ENCODE measurements at places on chromosomes 1 and 21.

GRCh38 chr1:186143481-186143880 lies 231.6 kb downstream of the TPR start:
- no peak for DNase-seq

- DNase-seq: no peak
Measured at GRCh38 chr1:11746795-11747487, 11.0 kb downstream of the AGTRAP start.

- DNase-seq: no peak
Measured at GRCh38 chr1:98035602-98036002, 114.8 kb upstream of the DPYD start.

DNA sequence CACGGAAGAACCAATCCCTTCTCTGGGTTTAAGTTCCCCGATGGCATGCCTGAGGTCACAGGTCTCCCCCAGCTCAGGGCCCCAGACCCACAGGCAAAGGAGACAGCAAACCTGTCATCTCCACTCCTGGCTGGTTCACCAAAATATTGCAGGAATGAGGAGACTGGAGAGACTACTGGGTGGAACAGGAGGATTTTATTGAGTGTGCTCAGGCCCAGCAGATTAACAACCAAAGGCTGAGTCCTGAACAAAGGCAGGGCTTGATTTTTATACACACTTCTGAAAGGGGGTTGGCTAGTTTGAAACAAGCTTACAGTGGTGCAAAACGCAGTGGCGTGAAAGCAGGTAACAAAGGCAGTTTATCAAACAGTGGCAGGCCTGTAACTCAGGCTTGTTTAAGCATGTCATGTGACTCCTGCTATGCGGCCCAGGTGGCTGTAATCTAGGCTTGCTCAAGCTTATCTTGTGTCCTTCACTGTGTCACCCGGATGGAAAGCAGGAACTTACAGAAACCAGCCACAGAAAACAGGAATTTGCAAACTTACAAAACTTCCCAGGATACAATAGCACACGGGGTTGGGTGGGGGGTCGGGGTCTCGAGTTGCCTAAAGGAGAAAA lies 27.4 kb upstream of the KCNJ15 start:
- DNase-seq: no peak

DNA sequence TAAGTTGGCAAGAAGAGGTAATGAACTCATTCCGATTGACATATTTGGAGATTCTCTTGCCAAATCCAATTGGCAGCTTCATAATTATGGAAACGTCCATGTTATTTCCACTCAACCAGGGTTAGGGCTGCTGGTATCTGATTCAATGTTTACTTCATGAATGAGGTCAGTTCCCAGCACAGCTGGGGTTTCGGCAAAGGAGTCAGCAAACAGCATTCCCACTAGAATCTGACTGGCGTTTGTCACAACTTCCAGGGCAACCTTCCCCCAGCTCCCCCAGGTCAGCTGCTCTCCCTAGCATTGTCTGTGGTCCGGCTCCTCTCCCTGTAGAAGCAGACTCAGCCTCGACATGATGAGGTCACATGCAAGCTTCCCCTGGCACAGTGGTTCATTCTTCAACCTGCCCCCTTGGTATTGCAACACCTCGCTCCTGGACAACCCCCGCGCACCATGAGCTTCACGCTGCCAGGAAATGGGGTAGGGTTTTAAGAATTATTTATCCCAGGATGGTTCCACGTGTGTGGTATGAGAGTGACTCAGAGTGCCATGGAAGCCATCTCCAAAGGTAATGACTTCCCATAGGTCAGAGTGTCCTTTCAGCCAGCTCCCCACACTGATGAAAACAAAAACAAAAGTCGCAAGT lies 100.7 kb upstream of the SLC25A33 start:
- DNase-seq: no peak

GRCh38 chr21:33196941-33197374 lies 32.8 kb upstream of the IFNAR2 start:
- DNase-seq: no peak

DNA sequence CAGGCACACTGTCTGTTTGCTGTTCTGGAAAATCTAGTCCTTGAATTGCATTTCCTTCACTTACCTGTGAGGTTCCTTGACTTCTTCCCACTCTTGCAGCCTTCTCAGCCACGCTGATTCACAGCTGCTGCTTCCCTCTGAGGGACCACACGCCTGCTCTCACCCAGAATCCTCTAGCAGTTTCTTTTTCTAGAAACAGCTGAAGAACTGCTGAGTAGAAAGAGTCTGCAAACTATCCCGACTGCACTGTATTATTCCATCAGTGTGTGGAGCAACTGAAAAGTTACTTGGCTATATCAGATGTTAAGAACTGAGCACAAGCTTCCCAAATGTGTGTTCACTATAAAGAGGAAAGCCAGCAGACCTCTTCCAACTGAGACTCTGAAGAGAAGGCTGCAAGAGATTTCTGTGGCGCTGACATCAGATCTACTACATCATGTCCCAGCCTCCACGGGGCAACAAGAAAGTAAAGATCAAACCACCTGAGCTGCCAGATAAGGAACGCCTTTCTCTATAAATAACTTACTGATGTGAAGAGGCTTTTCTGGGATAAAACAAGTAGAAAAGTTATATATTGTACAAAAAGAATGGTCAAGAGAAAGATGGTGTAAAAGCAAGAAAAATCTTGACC lies 226.6 kb downstream of the RERE start:
- DNase-seq: no peak

DNA sequence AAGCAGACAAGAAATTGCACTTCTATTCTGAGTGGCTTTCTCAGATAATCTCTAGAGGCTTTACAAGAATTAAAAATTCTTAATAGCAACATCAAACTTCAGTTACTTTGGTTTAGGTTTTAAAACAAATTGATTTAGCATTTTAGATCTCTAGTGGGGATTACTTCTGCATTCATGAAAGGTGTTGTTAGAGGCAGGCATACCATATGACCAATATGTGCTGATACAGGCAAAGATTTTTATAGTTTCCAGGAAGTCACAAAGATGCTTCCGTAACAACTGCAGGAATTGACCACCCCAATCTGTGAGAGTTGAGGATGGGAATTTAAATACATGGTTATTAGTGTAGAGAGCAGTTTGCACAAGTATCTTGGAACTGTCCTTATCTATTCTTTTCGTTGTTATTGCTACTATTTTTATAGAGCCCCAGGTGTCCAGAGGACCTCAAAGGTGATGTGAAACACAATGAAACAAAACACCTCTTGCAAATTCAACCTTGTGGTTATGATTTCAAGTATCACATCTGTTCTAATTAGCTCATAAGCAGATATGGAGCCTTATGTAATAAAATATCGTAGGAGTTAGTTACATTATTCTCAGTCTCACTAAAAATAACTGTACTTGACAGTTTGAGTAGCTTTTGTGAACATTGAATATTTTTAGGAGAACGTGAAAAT lies 512.7 kb upstream of the ADGRL4 start:
- no peak for DNase-seq

DNA sequence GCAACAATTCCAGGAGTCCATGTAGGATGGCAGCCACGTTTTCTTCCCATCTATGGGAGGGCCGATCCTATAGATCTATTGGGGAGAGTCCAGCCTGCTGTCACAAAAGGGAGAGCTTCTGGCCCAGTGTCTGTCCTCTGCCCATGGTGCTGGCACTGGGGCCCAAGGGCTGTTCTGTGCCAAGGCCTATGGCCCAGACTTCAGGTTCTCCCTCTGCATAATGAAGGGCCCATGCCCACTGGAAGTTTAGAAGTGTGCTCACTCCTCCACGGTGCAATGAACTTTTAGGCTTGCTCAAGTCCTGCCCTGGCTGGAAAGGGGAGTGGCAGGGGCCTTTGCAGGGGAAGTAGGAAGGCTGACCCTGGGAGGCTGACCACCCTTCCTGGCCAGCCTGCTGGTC lies 44.1 kb upstream of the ATP2B4 start:
- no peak for DNase-seq

GRCh38 chr1:225926551-225927113 lies 2.6 kb upstream of the PYCR2 start:
- no peak for DNase-seq

DNA sequence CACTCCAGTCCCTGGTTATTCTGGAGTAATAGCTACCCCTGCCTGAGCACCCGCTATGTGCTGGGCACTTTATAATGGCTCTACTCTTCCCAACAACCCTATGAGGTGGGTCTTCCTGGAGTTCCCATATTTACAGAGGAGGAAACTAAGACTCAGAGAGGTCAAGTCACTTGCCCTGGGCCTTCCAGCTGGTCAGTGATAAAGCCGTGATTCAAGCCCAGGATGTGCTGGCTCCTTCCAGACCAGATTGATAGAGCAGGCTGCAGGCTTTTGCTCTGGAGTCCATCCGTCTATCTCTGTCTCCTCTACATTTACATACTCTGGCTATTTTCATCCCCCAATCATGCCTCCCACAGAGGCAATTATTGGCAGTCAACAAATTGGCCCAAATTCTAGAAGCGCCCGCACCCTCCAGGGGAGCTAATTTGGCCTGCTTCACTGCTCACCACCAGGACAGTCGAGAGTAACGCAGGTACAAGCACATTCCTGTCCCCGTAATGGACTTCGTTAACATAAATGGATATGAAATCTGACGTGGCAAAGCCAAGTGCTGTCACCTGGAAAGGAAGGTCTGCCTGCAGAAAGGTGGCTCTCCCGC lies 39.8 kb upstream of the SELENON start:
- DNase-seq: no peak

- DNase-seq: no peak
Measured at GRCh38 chr21:46121286-46122221, 23.6 kb downstream of the COL6A2 start.

GRCh38 chr1:206895325-206895724 lies 1.9 kb upstream of the IL24 start:
- no peak for DNase-seq

- DNase-seq: no peak
Measured at GRCh38 chr1:65845535-65846060, 52.9 kb downstream of the PDE4B start.

All from stimulated activated CD4-positive, alpha-beta T cell treated with anti-CD3 and anti-CD28 coated beads, Interleukin-15, amount 100 ng/mL, for 48 hours (primary cell).